ENCODE measurements at places on chromosomes 6 and 20.

DNA sequence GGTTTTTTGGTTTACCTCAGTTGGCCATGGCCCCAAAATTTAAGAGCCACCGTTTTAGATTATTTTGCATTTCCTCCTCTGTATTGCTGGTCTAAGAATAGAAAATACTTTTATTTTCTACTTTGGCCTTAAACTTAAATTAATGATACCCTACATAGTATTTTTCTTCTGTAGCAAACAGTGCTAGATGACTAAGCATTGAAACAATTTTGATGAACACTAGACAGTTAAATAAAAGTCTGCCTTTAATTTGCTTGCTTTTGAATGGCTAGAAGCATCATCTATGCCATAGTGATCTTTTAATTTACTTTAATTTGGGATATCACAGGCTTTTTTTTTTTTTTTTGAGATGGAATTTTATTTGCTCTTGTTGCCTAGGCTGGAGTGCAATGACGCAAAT lies 106.4 kb downstream of the CD109 start:
- DNase-seq: no peak

- no peak for DNase-seq
These were observed 280.9 kb downstream of the KIF16B start for GRCh38 chr20:16292226-16292880.

DNA sequence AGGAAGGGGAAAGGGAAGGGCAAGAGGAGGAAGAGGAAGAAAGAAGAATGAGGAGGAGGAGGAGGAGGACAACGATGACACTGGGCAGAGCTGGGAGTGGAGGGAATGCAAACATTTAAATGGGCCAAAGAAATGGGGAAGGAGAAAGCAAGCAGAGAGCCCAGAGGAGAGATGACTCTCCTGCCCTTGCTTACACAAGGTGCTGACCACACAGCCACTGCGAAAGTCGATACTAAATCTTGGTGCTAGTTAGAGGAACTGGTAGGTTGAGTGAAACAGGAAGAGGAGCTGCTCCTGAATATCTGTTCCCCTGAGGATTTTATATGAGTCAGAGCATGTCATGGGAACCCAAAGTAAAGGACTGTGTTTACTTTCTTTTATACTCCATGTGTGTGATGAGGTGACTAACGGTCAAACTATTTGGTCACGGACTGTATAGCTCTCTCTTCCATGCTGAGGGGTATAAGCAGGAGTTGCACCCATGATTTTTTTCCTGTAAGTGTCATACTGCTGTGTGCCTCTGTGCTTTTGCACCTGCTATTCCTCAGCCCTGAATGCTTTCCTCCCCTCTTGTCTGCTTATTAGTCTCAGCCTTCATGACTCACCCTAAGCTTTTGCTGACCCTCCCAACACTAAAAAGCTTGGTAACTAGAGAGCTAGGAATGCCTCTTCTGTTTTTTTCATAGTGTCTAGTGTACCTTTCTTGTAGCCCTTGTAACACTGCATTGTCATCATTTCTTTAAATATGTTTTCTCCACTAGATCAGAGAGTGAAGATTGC lies 9.5 kb upstream of the PAQR8 start:
- DNase-seq: no peak

DNA sequence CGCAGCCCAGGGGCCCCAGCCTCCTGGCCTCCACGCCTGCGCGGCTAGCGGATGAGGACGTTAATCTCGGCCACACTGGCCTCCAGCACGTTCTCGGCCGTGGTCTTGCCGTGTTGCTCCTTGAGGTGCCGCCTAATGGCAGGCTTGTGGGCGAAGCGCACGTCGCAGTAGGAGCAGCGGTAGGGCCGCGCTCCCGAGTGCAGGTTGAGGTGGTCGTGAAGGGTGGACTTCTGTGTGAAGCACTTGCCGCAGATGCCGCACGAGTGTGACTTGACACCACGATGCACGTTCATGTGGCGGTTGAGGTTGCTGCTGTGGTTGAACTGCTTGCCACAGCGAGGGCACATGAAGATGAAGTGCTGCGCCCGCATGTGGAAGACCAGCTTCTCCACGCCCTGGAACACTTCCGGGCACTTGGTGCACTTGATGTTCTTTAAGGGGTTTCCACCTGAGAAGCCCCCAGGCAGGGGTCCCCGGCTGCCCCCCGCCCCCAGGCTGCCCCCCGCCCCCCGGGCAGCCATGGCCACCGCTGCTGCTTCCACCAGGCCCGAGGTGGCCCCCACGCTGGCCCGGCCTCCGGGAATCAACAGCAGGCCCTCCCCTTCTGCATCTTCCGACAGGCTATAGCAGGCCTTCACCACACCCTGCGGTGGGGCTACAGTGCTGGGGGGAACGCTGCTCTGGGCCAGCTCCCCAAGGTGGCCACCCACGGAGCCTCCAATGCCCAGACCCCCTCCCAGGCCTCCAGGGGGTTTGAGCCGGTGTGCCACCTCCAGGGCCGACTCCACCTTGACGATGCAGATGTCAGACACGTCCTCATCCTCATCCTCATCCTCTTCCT lies 1.8 kb downstream of the ZBTB12 start:
- DNase-seq: no peak

GRCh38 chr20:41469868-41470267 lies 103.2 kb upstream of the EMILIN3 start:
- no peak for DNase-seq

- no peak for DNase-seq
These were observed 708 bp downstream of the WDR46 start for GRCh38 chr6:33288141-33288920.

DNA sequence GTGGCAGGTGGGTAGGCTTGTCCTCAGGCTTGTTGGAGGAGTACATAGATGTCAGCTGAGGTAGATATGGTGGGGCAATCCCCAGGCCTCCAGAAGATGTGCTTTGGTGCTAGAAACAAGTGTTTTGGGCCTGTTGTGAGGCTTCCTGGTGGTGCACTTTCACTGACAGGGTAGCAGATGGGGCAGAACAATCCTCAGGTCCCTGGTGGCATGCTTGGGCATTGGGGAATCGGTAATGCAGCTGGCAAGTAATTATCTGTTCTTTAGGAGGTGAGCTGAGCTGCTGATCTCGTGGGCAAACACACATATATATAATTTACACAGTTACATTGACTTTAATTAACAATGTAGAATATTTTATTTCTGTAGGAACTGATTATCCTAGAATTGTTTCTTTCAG lies 458.7 kb downstream of the BMP2 start:
- no peak for DNase-seq

DNA sequence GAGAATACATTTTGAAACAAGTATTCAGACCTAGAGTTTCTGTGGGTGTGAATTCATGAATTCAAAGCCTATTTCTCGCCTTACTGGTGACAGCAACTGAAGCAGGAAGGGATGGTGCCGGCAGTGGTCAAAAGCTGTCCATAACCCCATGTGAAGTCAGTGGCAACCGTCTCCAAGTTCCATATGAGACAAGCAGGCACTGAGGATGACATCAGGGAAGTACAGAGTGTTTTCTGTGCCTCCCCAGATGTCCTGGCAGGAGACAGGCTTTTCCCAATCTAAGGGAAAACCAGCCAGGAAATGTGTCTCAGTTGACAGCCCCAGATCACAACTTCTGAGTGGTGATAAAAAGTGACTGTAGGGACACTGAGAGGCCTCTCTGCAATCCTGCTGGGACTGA lies 66.6 kb downstream of the HIVEP2 start:
- no peak for DNase-seq

- DNase-seq: no peak
These were observed 158.3 kb downstream of the OPRM1 start for GRCh38 chr6:154197196-154197860.

DNA sequence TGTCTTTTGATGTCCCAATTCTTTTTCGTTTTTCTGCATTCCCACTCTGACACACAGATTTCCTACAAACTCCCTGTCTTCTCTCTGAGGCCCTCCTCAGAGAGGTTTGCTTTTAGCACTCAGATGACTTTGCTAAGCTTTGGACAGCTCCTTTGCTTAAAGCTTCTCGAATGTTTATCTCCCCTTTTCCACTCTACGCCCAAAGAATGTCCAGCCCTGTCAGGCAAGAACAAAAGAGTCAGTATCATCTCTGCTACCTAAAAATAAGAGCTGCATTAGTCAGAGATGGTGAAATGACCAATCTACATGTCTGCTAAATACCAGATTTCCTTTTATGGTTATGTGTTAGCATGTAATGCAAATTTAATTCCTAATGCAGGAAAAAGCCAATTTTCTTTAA lies 56.8 kb downstream of the PREP start:
- DNase-seq: no peak

- DNase-seq: no peak
These were observed 82.8 kb downstream of the MLIP start for GRCh38 chr6:54194067-54194466.

DNA sequence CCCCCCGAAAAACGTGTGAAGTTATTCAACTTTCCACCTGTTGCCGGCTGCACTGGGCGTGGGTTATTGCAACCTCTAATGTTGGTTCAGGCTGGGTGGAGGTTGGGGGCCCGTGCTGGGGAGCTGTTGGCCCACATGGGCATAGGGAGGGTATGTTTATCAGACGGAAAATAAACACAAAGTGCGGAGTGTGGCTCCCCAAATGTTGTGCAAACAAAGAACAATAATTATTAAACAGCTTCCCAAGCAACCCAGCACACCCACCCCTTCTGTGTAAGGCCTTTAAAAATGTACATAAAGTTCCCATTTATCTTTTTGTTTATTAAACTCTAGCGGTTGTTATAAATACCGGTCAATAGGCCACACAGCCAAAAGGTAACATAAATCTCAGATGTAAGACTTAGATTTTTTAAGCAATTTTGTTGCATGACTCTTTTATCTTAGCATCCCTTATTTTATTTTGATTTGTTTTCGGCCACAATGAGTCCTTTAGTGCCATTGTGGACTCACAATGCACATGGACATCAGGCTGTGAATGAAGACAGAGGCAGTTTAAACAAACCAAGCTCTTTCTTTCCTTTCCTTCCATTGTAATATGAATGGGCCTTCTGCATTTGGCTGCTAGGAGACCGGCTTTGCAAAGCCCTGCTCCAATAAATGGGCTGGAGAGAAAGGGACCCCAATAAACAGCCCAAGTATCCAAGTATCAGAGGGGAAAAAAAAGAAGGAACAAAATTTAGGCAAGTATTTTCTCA lies 6.9 kb upstream of the DLL1 start:
- no peak for DNase-seq

GRCh38 chr6:88548891-88549505 lies 382.9 kb upstream of the CNR1 start:
- DNase-seq: no peak

- DNase-seq: no peak
These were observed 4.2 kb downstream of the MAS1 start for GRCh38 chr6:159894991-159895390.

- no peak for DNase-seq
These were observed 5.2 kb downstream of the SYTL3 start for GRCh38 chr6:158654960-158655489.

DNA sequence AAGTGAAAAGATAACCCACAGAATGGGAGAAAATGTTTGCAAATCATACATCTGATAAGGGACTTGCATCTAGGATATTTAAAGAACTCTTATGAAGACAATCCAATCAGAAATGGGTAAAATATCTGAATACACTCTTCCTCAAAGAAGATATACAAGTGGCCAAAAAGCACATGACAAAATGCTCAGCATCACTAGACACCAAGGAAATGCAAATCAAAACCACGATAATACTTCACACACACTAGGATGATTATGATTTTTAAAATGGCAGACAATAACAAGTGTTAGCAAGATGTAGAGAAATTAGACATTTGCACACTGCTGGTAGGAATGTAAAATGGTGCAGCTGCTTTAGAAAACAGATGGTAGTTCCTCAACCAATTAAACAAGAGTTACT lies 34.8 kb upstream of the SIRT5 start:
- DNase-seq: no peak

- DNase-seq: no peak
These were observed 113.8 kb downstream of the AHI1 start for GRCh38 chr6:135383766-135384165.

GRCh38 chr6:83429857-83430610 lies 817 bp downstream of the ME1 start:
- peak; percentile 9 for DNase-seq

DNA sequence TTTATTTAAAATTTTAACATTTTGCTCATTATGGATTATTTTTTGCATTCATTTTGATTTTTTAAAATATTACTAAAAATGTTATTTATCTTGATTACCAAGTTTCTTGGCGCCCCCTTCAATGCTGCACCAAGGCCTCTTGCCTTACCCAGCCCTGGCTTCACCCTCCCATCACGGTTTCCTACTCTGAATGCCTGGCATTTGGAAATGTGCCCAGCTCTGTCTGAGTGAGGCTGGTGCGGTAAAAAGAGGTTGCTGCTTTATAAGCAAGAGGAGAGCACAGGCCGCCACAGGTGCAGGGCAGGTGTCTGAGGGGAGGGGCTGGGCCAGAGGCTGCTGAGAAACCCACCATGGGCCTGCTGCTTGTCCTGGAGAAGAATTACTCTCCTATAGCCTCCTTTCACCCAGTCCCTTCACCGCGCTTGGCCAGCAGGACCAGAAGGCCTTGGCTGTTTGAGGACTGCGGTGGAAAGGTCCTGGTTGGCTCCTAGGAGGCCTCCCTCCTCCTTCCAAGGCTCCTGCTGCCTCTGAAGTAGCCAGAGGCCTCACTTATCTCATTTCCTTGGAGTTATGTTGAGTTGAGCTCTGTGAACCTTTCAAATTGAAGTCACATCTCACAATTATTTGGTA lies 62.6 kb downstream of the BANF2 start:
- no peak for DNase-seq

- DNase-seq: no peak
These were observed 261.0 kb downstream of the ARHGAP18 start for GRCh38 chr6:129448965-129449364.

DNA sequence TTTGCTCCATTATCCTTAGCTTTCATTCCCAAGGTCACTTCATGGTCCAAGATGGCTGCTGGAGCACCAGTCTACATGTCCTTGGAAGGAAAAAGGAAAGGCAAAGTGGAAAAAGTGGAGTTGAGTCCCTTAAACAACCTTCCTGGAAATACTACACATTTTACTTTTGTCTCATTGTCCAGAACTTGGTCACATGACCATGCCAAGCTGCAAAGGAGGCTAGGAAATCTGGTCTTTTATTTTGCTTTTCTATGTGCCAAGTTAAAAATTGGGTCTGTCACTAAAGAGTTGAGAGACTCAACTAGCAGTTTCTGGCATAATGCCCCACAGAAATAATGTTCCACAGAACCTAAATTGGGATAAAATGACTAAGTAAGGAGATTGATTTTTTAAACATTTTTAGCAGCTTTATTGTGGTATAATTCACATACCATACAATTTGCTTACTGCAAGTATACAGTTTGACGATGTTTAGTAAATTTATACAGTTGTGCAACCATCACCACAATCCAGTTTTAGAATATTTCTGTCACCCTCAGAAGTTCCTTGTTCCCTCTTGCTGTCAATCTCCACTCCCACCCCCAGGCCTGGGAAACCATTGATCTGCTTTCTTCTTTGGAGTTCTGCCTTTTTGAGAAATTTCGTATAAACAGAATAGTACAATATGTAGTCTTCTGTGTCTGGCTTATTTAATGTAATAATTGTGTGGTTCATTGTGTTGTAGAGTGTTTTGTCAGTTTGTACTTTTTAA lies 5.6 kb upstream of the CHD6 start:
- no peak for DNase-seq

Data from NCI-H510A (cell line).